ENCODE measurements at places on chromosomes 2 and 18.
A peak's percentile ranks its signal among the peaks of the same experiment; 100 is the strongest.

- no peak for DNase-seq
- no peaks in the 10 kb centered on the region for H3K36me3 ChIP-seq
- H3K4me1 ChIP-seq: no peaks in the 10 kb centered on the region
- no peak overlapping the region for H3K27ac ChIP-seq
These were observed 83.0 kb downstream of the UBR3 start for GRCh38 chr2:169910109-169910799.

GRCh38 chr2:234670806-234671205 lies 173.9 kb upstream of the ARL4C start:
- H3K4me3 ChIP-seq: no peak overlapping the region
- no peak for DNase-seq
- H3K4me1 ChIP-seq: no peaks in the 10 kb centered on the region
- H3K27ac ChIP-seq: no peak overlapping the region
- no peaks in the 10 kb centered on the region for H3K27me3 ChIP-seq

- H3K27ac ChIP-seq: no peak overlapping the region
- H3K27me3 ChIP-seq: no peaks in the 10 kb centered on the region
- DNase-seq: no peak
- no peaks in the 10 kb centered on the region for H3K36me3 ChIP-seq
- no peaks in the 10 kb centered on the region for H3K4me1 ChIP-seq
- no peak overlapping the region for H3K4me3 ChIP-seq
These were observed 58.1 kb downstream of the PAX3 start for GRCh38 chr2:222240676-222241049.

DNA sequence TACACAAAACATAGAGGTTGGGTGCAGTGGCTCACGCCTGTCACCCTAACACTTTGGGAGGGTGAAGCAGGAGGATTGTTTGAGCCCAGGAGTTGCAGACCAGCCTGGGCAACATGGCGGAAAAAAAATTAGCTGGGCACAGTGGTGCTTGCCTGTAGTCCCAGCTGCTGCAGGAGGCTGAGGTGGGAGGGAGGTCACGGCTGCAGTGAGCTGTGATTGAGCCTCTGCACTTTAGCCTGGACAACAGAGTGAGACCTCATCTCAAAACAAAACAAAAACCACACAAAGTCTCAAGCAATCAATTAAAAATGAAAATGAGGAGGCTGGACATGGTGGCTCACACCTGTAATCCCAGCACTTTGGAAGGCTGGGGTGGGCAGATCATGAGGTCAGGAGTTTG lies 4.9 kb downstream of the NOP58 start:
- no peaks in the 10 kb centered on the region for H3K27me3 ChIP-seq
- no peaks in the 10 kb centered on the region for H3K36me3 ChIP-seq
- no peak for DNase-seq
- peak overlapping the region; percentile 21 for H3K4me3 ChIP-seq

DNA sequence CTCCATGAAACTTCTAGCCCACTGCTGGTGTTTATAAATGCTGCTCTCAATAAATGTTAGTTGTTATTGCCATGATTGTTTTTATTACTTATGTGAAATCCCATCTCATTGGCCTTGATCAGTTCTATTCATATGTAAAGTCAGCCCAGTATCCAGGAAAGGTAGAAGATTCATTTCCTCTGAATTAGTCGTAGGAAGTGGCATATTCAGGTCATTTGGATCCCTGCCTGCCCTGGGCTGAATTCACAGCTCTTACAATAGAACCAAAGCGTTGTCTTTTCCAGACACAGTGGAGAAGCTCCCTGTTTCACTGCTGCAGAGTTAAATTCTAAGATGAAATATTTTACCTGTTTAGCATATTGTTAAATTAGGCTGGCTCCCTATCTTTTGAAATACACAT lies 70.3 kb downstream of the MAIP1 start:
- no peak overlapping the region for H3K27ac ChIP-seq
- no peak for DNase-seq
- no peaks in the 10 kb centered on the region for H3K4me1 ChIP-seq

DNA sequence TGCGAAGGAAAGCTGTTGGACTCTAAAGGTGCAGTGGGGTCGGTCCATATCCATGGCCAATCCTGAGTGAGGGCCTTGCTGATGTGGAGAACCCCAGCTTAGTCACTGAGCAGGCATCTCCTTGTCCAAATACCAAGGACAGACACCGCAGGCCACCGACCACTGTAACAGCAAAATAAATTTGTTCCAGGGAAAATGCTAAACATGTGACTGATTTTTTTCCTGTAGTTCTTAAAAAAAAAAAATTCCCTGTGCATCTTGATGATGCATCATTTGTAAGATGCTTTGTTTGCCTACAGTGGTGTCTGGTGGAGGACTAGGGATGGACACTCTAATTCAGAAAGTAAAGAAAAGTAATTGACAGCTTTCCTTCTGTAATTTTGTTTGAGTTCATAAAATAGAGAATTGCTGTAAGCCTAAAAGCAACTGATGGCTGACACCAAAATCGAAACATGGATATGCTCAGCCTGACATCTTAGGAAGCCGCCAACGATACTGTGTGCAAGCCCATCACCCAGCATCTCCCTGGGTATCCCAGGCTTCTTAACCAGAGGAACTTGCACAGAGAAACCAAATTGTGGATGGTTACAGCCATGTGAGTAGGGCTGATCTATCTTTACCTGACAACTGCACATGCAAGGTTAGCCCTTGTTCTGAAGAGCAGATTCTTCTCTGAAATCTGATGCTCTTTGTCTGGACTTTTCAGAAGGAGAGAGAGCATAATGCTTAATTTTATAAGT lies 188.6 kb downstream of the ARL4C start:
- H3K27ac ChIP-seq: peak overlapping the region; percentile 81
- H3K27me3 ChIP-seq: no peaks in the 10 kb centered on the region
- H3K36me3 ChIP-seq: no peaks in the 10 kb centered on the region
- DNase-seq: no peak

GRCh38 chr18:44687421-44687820 lies 6.7 kb downstream of the SETBP1 start:
- H3K4me3 ChIP-seq: no peak overlapping the region
- H3K27ac ChIP-seq: no peak overlapping the region
- H3K27me3 ChIP-seq: no peaks in the 10 kb centered on the region
- DNase-seq: no peak
- no peaks in the 10 kb centered on the region for H3K36me3 ChIP-seq

Measured in Panc1 (cell line).